SK-N-SH treated with all-trans-retinoic acid at 6 μM for 48 hours (cell line): ENCODE measurements at places on chromosomes 2 and 18.
A peak's percentile ranks its signal among the peaks of the same experiment; 100 is the strongest.

DNA sequence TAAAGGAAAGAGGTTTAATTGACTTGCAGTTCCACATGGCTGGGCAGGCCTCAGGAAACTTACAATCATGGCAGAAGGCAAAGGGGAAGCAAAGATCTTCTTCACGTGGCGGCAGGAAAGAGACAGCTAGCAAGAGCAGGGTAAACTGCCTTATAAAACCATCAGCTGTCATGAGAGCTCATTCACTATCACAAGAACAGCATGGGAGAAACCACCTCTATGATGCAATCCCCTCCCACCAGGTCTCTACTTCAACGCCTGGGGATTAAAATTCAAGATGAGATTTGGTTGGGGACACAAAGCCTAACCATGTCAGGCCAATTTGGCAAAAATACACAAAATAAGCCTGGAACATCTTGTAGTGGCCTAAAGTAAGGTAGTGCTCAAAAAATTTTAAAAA is 152.6 kb downstream of the COL6A3 start:
- ATAC-seq, result no peak

- ATAC-seq, result no peak
Measured at GRCh38 chr2:239688122-239688681, 287.4 kb upstream of the HDAC4 start.

- ATAC-seq, result no peak
Measured at GRCh38 chr2:208669394-208669793, 262.8 kb downstream of the PTH2R start.

DNA sequence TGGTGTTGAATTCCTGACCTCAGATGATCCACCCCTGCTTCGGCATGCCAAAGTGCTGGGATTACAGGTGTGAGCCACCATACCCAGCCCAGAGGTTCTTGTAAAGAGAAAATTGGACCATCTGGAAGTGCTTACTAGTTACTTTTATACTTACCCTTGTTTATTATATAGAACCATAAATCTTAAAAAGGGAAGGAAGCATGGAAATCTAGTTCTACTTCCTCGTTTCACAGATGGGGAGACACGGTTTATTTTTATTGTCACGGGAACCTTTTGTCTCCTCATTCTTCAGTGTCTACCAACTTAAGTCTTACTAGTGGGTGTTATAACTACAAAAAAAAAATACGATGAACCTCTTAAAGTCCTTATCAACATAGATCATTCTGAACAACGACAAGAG is 45.8 kb upstream of the PDK1 start:
- no peak for ATAC-seq

DNA sequence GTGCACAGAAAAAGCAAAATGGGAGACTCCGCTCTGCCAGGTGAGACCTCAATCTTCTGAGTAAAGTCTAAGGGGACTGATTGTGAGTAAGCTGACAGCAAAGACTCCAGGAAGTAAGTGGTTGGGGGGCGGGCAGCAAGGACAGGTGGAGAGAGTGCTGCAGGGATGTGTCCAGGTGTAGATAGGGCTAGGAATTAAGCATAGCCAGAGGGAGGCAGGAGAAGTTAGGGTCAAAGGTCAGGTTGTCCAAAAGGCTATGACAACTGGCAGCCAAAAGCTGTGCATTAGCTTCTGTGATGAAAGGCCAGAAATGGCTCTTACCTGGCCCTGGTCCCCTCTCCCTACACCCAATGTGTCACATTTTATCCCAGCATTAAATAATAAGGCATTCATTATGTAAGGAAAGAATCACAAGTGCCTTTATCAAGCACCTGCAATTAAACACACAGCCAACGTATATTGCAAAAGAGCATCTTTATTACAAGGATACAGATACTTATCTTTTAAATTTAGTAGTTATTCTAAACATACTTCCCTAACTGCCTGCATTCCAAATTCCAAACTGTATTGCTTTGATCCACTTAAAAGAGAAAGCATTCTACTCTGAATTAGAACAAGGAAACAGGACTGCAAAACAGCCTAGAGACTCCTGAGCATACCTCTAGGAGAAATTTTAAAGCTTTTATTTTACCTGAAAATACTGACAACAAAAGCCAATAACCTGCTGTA is 247.9 kb downstream of the IRS1 start:
- no peak for ATAC-seq

GRCh38 chr18:51614967-51615571 is 417.6 kb upstream of the MEX3C start:
- ATAC-seq, result no peak

- no peak for ATAC-seq
Measured at GRCh38 chr18:61286867-61287266, 46.4 kb upstream of the CDH20 start.

DNA sequence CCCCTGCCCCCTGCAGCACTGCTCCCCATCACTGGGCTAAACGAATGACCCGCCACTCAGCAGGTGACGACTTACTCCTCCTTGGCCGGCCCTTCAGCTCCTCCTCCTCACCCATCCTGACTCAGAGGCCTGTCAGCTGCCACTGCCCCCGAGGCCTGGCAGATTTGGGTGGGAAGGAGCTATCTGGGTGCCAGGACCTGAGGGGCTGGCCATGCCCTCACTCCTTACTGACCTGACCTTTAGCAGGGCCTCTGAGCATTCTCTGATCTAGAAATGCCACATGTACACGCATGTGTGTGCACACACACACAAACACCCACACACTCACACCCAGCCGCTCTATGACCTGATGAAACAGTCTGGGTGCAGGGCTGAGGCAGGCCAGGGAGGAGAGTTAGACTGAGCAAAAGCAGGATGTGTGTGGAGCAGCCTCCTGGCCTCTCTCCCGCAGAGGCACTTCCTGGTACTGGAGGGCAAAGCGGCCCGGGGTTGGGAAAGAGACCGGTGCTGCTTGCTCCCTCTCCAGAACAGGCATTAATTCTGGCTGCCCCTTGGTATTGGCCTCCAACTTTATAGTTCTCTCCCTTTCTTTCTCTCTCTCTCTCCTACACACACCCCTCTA is 68.0 kb downstream of the ZFP36L2 start:
- ATAC-seq, result peak; percentile 62

DNA sequence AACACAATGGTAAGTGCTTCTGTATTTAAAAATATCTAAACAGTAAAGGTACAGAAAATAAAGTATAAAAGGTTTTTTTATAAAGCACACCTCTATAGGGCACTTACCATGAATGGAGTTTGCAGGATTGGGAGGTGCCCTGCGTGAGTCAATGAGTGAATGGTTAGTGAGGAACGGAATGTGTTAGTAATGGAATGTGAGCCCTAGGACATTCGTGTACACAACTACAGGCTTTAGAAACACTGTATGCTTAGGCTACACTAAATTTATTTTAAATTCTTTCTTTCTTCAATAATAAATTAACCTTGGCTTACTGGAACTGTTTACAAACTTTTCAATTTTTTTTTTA is 337.9 kb upstream of the SLC39A10 start:
- peak; percentile 49; the same call in 2 of the 3 replicates for ATAC-seq

DNA sequence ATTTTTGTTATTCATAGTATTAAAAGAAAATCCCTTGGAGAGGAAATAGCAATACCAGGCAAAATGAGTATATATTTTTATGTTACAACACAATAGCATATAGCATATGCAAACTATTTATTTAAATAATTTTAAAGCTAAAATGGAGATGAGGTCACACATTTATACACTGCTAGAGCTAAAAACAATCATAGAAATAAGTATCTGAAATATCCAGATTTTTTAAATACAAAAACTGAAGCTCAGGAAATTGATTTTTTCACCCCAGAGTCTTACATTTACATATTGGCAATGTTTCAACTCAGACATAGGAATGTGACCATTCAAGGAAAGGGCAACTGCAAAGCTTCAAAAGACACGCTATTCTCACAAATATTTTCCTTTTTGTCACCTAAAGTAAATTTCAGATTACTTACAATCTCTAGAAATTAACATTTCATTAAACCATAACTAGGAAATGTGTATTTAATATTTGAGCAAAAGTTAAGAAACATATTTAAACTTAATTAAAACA is 8.9 kb downstream of the TFPI start:
- no peak for ATAC-seq

GRCh38 chr2:225074366-225074765 is 32.1 kb upstream of the DOCK10 start:
- ATAC-seq, result no peak

DNA sequence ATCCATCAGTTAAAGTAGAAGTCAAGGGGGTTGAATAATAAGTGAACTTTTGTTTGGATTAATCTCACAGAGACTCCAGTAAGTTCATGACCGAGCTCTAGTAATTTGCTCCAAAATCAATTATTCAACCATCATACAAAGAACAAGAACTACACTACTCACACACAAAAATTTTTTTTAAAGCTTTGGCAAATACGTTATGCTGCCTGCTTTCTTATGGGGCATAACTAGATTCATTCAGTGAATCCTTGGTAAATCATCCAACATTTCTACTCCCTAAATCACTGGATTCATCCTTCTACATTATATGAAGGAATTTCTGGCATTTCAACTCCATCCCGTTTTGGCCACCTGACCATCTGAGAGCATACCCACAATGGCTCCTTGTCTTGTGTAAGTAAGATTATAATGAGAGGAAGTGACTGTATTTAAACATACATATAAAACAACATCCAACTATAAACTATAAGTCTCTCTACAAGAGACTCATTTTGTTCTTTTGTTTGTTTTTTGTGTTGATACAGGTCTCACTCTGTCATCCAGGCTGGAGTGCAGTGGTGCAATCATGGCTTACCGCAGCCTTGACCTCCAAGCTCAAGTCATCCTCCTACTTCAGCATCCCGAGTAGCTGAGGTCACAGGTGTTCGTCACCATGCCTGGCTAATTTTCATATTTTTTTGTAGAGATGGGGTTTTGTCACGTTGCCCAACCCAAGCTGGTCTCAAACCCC is 144.2 kb upstream of the LRRTM4 start:
- no peak for ATAC-seq

GRCh38 chr2:100259106-100259505 is 63.2 kb downstream of the LONRF2 start:
- ATAC-seq, result no peak

GRCh38 chr2:11687736-11688135 is 17.7 kb upstream of the NTSR2 start:
- ATAC-seq, result no peak; the same call in 1 of the 3 replicates

DNA sequence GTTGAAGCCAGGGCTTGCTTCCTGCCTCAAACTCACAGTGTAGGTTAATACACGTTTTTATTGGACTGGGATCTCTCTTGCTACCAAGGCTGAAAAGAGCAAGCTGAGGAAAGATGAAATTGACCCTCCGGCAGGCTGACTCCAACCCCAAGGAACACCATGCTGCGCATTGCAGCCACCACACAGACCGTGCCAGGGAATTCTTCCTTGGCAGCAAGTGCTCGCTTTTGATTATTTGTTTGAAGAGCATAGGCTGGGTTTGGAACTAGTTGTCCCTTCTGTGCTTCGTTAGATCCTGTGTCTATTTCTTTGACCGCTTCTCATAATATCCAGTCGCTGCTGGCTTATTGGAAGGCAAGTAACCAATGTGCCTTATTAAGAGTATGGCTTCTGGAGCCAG is 34.4 kb upstream of the DARS1 start:
- ATAC-seq, result no peak

DNA sequence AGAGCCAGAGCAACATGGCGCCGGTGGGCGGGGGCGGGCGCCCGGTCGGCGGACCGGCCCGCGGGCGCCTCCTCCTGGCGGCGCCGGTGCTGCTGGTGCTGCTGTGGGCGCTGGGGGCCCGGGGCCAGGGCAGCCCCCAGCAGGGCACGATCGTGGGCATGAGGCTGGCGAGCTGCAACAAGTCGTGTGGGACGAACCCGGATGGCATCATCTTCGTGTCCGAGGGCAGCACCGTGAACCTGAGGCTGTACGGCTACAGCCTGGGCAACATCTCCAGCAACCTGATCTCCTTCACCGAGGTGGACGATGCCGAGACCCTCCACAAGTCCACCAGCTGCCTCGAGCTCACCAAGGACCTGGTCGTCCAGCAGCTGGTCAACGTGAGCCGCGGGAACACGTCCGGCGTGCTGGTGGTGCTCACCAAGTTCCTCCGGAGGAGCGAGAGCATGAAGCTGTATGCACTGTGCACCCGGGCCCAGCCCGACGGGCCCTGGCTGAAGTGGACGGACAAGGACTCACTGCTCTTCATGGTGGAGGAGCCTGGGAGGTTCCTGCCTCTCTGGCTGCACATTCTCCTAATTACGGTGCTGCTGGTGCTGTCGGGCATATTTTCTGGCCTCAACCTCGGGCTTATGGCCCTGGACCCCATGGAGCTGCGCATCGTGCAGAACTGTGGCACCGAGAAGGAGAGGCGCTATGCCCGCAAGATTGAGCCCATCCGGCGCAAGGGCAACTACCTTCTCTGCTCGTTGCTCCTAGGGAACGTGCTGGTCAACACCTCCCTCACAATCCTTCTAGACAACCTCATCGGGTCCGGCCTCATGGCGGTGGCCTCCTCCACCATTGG is 507 bp downstream of the CNNM4 start:
- ATAC-seq, result peak; percentile 3; the same call in 2 of the 3 replicates

DNA sequence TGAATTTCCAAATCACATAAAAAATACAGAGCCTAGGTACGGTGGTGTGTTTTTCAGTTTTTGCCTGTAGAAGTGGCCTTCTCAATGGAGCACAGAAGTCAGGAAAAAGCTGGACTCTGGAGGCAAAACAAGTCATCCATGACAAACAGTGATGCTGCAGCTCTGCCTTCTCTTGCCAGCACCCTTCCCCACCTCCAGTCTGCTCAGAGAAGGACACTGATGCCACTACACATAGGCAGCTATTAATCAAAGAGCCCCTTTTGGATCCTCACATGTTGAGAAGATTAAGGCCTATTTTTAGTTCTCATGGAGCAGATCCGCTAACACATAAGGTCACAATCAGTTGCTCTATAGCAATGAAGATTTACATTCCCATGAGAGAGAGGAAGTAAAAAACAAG is 181.6 kb upstream of the GALNT5 start:
- no peak for ATAC-seq

DNA sequence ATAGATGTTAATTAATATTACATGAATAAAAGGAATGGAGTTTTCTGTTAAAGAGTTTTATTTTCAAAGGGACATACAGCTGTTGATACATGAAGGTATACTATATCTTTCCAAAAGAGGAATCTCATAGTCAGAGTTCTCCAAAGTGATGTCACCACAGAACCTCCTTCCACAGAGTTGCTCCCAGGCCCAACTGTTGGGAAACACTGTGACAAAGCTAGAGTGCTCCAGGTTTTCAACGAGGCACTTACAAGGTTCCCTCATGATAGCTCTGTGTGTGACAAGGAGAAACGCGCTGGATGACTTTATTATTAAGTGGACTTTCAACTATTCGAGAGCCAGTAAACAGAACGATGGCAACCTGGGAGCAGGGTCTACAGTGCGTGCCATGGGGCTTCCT is 33.5 kb downstream of the PTPN18 start:
- no peak for ATAC-seq

GRCh38 chr2:48530033-48530811 is at the start of gene STON1:
STON1 (plus strand) TSS chr2:48530154; CDS start chr2:48580634, 50,480 bp downstream.
- ATAC-seq, result peak; percentile 53

GRCh38 chr2:69848186-69848790 is 18.8 kb downstream of the GMCL1 start:
- no peak for ATAC-seq

DNA sequence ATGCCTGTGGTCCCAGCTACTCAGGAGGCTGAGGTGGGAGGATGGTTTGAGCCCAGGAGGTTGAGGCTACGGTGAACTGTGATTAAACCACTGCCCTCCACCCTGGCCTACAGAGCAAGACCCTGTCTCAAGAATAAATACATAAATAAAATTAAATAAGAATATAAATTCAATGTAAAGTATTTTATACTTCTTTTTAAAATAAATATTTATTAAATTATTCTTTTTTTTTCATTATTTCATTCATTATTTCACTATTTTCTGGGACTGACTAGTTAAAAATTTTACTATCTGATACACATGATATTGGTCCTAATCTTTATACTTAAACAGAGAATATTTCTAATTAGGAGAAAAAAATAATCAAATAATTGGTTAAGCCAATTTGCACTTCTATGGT is 917.6 kb downstream of the ERBB4 start:
- ATAC-seq, result no peak

GRCh38 chr2:201888426-201888800 is 82.1 kb downstream of the CDK15 start:
- no peak for ATAC-seq
